ENCODE measurements at places on chromosomes 1 and 21.

- DNase-seq: no peak
Observed at GRCh38 chr1:32899586-32900296, 1.4 kb downstream of the TMEM54 start.

DNA sequence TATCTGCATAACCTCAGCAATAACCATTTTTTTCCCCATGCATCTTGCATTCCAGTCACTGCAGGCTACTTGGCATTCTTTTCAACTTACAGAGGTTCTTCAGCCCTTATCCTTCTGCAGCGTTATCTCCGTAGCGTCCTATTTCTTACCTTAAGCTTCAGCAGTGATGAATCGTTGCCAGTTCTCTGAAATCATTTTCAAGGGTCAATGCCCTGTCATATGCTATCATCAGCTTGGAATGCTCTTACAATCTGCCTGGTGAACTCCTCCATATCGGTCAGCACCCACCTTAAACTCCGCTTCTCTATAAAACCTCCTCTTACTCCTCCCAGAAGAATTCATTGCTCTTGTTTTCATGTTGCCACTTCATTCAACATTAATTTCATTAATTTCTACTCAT, 105.1 kb upstream of the DPH5 start:
- no peak for DNase-seq

DNA sequence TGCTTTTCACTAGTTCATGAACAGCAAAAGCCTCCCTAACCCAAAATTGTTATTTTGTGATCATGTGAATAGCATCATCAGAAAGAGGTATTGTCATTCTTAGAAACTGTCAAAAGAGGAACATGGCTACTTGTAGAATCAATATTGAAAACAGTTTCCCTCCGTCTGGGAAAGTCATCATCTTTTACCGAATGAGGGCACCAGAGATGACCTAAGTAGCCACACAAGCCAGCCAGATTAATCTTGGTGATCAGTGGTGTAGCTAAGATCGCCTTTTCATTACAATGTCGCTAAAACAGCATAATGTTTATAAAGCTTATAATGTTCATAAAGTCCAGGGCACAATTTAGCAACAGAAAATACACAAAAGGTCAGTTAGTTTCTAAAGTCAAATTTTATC, 136.1 kb downstream of the SIPA1L2 start:
- DNase-seq: no peak

DNA sequence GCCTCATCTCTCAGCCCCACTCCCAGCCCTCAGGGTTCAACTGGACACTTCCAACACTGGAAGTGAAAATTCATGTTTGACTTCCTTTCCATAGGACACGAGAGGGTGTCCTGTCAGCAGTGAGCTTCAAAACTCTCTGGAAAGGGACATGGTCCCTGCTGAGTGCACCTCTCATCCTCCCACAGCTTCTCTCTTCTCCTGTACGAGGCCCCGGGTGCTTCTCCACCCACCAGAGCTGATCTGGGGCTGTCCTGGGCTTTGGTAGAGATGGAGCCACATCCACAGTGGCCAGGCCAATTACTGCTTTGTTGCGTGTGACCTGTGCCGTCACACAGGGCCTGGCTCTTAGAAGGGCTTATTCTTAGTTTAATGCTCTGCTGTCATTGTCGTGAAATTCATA, 182.3 kb downstream of the RRAGC start:
- no peak for DNase-seq

DNA sequence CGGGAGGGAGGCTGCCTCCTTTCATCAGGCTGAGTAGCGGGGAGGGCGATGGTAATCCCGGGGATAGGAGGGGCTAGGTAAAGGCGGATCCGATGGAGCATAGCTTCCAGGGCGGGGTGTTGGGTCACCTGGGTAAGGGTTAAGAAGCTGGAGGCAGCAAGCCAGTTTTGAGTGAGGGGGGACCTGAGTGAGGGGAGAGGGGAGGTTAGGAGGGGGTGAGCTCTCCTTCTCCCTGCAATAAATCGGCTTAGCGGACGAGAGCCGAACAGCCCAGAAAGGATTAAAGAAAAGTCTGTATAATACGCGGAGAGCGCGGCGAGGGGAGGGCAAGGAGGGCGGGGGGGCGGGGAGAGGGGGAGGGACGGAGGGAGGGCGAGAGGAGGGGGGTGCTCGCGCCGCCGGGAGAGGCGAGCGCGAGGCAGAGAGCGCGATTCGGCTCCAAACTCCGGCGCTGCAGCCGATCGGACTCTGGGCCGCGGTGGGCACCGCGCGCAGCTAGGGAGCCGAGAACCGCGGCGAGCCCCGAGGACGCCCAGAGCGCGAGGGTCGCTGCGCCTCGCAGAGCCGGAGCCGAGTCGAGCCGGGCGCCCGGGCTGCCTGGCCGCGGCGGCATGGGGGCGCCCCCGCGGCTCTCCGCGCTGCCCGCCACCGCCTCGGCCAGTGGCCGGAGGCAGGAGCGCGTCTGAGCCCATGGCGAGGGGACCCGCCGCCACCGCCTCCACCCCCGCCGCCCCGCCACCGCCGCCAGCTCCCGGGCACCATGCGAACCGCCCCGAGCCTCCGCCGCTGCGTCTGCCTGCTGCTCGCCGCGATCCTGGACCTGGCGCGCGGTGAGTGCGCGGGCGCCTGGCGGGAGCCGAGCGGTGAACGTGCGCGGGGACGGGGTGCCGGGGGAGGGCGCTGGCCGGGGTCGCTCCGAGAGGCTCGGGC, at the start of gene IGSF21:
Gene IGSF21 (plus strand): TSS at position 430 of the 930 bp plus-strand sequence. CDS start 331 bp downstream, at position 761.
- DNase-seq: no peak

GRCh38 chr1:119659628-119660027, 11.6 kb upstream of the ZNF697 start:
- DNase-seq: no peak

DNA sequence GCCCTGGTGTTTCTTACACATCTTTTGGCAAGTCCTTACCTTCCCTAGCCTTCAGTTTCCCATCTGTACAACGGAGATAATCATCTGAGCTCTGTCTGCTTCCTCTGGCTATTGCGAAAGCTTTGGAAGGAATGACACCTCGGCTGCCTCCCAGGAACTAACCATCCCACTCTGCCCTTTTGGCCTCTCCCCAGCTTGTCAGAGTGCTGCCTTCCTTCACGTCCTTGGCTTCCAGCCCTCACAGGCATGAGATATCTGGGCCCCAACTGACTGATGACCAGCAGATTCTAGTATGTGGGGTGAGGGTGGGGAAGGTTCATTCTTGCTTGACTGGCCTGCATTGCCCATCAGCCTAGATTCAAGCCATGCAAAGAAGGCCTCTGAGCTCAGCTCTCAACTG, 253.1 kb upstream of the FGGY start:
- DNase-seq: no peak

GRCh38 chr1:216532251-216532798, 109.1 kb upstream of the USH2A start:
- no peak for DNase-seq

- no peak for DNase-seq
Observed at GRCh38 chr1:44094047-44094446, 24.6 kb upstream of the KLF17 start.

GRCh38 chr21:29939924-29940275, at the start of gene GRIK1:
TSS of gene GRIK1 (minus strand) at chr21:29939996.
- no peak for DNase-seq

- no peak for DNase-seq
Observed at GRCh38 chr1:213979751-213980586, 7.8 kb upstream of the PROX1 start.

- DNase-seq: no peak
Observed at GRCh38 chr1:152981146-152981871, 2.6 kb upstream of the SPRR1A start.

DNA sequence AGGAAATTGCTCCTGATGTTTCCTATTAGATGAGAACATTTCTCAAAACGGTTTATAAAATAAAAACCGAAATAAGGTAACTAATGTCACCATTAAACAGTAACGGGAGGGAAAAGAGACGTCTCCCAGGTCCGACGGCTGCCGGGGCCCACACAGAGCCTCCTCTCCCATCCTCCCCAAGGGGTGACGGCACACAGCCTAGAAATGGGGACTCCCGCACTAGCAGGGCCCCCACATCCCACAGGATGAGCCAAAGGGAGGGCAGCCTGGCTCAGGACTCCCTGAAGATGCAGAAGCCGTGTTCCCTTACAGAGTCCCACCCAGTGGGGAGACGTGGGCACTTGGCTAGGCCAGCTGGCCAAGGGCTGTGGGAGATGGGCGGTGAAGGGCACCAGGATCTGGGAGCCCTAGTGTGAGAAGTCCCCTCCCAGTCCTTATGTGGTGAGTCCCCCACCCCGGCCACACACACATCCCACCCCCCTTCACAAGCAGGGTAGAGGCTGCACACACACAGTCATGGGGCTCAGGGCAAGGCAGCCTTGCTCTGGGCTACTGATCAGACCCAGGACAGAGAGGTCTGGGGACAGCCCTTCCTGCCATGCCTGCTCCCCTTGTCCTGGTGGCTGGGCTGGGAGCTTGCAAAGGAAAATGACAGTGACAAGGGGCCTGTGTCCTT, 3.3 kb downstream of the KRTAP10-3 start:
- no peak for DNase-seq

DNA sequence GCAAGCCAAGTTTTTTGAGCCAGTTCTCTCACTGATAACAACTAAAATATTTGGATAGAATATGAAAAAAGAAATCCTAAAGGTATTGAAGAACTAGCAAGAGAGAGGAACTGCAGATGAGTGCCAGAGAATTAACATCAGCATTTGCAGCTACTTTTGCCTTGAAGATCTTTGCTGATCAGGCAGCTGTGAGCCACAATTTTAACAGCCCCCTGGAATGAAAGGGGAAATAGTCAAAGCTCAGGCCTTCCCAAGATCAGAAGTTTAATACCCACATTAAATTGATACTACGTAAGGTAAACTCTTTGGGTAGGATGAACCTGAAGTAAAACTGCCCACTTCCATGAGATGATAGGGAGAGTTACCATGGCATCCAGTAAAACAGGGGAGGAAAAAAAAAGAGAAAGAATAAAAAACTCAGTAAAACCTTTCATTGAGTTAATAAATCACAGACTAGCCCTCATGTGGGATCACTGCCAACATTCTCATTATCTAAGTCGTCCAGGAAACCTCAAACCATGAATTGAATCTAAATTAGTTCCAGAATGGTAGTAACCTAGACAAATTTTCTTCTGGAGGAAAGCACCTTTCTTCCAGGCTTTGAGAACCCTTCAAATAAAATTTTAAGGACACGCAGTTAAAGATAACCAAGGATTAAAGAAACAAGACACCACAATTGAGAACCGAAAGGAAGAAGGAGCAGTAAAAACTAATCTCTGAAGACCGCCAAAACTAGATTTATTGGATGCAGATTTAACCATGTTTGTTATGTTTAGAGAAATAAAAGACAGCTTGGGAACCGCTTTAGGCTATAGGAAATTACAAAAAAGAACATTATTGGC, 28.3 kb downstream of the SCP2 start:
- DNase-seq: no peak

DNA sequence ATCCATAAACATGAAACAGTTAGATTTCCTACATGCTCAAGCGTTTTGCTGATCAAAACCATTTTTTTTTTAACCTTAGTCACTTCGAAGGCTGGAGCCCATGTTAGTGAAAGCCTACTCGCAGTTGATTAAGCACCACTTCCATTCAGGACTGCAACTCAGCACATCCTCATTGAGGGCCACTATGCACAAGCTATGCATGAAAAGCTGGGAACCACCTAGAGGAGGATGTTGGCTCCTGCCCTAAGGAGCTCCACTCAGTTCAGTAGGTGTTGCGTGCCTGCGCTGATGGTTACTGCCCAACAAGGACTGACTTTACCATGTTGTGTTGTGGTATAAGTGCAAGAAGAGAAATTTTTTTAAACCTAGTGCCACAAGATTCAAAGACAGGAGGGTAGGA, 181.4 kb upstream of the L1TD1 start:
- no peak for DNase-seq

DNA sequence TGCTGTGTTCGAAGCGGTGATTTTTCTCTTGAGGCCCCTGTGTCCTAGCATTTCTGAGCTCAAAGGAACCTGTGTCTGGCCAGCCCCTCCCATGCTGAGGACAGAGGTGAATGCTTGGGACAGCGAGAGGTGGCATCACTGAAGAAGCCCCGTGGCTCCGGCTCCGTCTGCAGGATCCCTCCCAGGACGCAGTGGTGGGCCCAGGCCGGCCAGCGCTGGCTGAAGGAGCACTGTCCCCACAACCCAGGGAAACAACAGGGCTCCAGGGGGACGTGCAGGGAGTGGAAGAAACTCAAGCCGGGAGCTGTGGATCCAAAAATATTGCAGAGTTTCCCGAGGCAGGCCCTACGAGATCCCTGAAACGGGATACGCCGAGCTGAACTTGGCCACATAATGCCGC, 164.0 kb upstream of the ARHGEF16 start:
- DNase-seq: no peak

DNA sequence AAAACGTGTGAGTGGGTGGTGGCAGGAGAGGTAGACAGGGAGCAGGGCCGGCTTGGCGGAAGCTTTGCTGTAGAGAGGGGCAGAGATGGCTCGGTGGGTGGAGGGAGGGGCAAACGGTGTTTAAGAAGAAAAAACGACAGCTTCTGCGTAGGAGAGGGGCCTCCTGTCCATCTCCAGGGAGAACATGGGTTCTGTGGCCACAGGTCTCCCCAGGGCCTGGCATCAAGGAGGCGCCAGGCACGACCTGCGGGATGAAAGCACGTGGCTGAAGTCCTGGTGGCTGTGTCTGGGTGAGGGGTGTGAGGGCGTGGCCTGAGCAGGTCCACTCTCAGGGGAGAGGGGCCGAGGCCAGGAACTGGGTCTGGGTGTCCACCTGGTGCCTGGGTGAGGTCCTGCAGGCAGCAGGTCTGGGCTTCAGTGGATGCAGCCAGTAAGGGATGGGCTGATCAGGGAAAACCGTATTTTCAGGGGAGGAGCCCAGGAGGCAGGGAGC, 940 bp upstream of the PRKCZ start:
- DNase-seq: no peak

DNA sequence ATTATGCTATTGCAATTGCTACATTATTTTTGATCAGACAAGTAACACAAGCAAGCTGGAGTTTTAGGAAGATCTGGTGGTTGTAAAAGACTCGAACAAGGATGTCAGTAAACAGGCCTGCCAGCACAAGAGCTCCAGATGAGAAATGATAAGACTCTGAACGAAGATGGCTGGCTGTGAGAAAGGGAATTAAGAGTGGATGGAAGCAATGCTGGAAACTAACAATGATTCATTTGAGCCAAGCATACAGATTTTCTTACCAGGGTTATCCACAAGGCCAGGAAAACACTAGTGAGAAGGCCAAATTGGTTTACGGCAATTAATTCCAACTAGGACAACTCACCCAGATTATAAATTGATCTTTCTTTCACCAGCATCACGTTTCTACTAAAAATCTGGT, 54.2 kb downstream of the NRIP1 start:
- DNase-seq: no peak

DNA sequence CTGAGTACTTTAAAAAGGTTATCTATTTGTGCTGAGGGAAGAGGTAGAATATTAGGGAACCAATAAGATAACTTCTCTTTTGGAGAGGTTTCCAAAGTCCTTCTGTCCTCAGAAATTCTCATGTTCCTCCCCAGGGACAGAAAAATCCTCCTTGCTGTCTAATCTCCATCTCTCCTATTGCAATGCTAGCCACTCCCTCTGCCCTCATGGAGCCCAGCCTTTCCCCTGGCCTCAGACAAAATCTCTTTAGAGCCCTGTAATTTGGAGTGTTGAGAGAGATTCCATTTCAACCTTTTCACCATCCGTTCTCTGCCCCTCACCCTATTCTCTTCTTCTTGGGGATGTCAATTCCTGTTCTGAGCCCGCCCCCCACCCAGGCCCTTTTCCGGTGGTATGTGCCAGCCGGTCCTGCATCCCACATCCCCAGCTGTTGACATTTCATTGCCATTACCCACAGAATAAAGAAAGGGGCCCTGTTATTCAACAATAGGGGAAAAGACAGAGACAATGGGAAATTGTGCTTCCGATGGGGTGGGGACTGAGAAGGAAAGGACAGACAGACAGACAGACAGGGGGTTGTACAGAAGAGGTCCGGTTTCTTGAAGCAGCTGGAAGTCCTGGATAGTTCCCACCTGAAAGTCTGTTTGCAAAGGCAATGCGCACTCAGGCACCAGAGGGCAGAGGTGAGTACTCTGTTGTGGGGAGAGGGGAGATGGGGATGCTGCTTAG, at the start of gene HAPLN2:
Gene HAPLN2 (plus strand): TSS at position 563 of the 729 bp plus-strand sequence. CDS start 4,076 bp downstream, outside the sequence.
- no peak for DNase-seq
